NCI-H1105 treated with DMSO at 0.1 percent for 48 hours (cell line): ENCODE measurements at places on chromosomes 6 and 20.

GRCh38 chr6:36662827-36663256, 15.7 kb upstream of the CDKN1A start:
- DNase-seq, result no peak

DNA sequence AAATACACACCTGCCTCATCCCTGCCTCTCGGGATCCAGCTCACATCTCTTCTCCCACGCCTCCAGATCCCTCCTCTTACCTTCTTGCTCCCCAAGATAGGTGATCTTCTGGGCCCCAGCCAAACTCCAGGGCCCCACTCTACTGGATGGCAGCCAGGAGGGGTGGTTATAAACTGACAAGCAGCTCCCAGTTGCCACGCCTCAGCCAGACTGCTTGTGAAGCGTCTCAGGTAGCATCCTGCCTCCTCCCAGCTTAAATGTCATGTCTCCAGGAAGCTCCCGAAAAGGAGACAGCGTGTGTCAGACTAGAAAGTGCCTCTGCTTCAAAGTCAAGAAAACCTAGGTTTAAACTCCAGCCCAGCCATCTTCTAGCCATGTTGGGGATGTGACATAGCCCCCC, 114.1 kb downstream of the LRFN2 start:
- peak; percentile 82 for DNase-seq

DNA sequence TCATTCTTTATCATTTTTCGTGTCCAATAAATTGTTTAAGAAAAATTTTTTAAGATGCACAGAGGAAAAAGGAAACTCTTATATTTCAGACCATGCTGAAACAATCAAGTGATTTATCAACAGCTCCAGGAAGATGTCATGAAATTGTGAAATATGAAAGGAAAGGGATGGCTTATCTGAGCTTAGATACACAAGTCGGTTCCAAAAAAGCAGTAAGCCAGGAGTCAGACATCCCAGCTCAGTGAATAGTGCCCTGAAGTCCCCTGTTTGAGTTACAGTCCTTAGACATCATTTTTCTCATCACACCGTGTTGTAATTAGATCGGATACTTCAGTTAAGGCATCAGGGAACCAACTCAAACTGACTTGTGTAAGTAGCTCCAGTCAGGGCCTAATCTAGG, 91.0 kb upstream of the SSTR4 start:
- DNase-seq, result no peak

DNA sequence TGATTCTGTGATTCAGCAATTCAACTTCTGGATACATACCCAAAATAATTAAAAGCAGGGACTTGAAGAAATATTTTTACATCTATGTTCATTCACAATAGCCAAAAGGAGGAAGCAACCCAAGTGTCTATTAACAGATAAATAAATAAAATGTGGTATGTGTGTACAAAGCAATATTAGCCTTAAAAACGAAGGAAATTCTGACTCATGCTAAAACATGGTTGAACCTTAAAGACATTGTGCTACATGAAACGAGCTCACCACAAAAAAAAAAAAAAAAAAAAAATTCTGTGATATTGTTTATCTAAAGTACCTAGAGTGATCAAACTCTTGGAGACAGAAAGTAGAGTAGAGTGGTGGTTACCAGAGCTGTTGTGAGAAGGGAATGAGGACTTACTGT, 54.8 kb upstream of the TFAP2D start:
- no peak for DNase-seq

GRCh38 chr6:152170702-152171667, 363.5 kb downstream of the ESR1 start:
- DNase-seq, result no peak

- no peak for DNase-seq
These were observed 7.5 kb downstream of the FBXO5 start for GRCh38 chr6:152975204-152975915.

DNA sequence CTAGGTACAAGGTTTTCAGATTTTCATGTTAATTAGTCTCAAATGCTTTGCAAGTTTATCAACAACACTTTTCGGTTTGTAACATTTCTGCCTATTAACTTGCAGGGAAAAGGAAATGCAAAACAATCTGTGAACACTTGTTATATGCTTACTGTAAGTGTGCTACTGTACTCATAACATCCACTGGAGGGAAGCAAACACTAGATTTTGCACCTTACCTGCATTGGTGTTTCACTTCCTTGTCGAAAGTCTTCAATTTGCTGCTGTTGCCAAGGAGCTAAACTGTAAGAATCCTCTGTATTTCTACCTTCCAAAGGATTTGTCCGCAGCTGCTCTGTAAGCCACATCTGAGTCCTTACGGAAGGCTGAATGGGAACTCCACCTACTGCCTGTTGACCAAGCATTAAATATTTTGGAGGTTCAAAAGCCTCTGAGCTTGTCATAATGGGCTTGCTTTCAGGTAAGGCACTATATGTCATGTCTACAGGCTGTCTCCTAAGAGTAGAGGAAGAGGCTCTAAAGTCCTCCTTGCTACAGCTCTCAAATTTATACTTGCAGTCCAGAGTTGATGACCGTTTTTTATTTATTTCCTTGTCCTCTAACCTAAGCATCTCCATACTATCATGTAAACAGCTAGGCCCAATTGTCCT, 17.3 kb downstream of the PLN start:
- DNase-seq, result peak; percentile 63

GRCh38 chr20:8399947-8400346, 267.9 kb downstream of the PLCB1 start:
- no peak for DNase-seq
